ENCODE measurements at places on chromosomes 2 and 18.

DNA sequence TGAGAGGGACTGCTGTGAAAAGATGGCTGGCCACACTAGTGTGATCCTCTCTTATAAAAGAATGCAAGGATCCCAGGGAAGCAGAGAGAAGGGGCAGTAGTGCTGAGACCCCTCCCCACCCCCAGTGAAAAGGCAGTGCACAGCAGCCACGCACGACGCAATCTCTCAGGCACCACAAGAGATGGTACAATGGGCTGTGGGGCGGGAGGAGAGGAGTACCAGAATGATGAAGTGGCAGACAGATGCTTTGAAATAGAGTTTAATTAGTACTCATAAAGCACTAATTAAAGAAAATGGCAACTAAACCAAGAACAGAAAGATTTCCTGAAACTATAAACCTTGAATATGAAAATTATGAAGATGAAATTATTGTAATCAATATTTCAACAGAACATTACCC lies 29.0 kb downstream of the B4GALT6 start:
- no peak overlapping the region for H3K27ac ChIP-seq
- no peak overlapping the region for H3K4me3 ChIP-seq
- peaks cover 1% of the 10 kb centered on the region for H3K36me3 ChIP-seq
- H3K4me1 ChIP-seq, result no peaks in the 10 kb centered on the region

- no peaks in the 10 kb centered on the region for H3K4me1 ChIP-seq
- H3K36me3 ChIP-seq, result no peaks in the 10 kb centered on the region
- H3K27ac ChIP-seq, result no peak overlapping the region
- DNase-seq, result no peak
- H3K27me3 ChIP-seq, result no peaks in the 10 kb centered on the region
- no peak overlapping the region for H3K4me3 ChIP-seq
These were observed 10.7 kb upstream of the GYPC start for GRCh38 chr2:126645211-126645618.

DNA sequence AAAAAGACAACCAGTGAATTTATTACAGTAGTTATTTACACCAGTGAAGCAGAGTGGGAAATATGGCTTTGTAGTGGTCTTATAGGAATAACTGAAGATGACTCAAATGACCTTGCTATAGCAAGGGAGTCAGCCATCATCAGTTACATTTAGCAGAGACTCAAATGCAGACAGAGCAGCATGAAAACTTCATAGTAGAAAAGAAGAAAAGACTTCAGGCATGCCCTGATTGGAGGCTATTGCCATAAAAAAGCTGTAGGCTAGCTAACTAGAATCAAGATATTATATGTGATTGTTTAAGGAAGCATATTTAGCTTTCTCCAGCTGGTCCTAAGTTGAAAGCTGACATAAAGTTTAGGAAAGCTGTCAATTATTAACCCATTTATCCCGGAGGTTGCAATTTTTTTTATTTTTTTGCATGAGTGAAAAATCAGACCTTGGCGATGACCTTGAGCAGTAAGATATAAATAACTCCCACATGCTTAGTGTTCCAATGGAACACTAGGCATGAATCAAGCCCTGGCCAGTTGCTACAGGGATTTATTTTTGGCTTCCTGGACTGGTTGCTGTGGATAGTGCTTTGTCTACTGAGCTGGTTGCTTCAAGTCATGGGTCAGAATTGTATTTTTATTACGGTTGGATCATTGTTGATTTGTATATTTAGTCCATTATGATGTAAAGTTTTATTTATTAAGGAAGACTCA lies 675.6 kb upstream of the VRK2 start:
- H3K4me3 ChIP-seq, result no peak overlapping the region
- H3K4me1 ChIP-seq, result peaks cover 16% of the 10 kb centered on the region
- no peaks in the 10 kb centered on the region for H3K27me3 ChIP-seq
- no peak for DNase-seq
- no peaks in the 10 kb centered on the region for H3K36me3 ChIP-seq

DNA sequence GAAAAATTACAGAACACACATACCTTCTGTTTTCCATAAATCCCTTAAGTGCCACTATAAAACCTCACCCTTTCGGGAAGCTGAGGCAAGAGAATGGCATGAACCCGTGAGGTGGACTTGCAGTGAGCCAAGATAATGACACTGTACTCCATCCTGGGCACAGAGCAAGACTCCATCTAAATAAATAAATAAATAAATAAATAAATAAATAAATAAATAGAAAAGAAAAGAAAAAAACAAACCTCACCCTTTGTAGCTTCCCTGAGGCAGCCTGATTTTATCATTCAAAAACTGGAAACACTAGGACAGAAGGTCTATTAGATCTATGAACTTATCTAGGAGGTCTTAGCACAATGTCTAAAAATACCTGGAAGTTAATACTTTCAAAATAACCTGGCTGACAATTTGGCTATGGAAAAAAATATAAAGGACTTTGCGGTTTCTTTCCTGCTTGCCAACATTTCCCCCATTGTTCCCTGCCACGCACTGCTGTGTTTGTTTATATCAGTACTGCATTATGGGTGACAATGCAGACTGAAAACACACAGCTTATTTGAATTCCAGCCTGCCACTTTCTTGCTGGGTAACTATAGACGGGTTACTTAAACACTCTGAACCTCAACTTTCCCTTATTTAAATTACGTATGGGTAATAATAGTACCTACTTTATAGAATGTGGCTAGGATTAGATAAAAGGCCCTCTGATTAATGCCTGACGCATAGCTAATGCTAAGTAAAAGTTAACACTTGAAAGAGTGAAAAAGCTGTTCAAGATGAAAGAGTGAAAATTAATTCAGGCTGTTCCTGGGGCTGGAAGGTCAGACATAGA lies 313.0 kb downstream of the RDH14 start:
- H3K36me3 ChIP-seq, result no peaks in the 10 kb centered on the region
- no peak for DNase-seq
- H3K27ac ChIP-seq, result no peak overlapping the region
- no peaks in the 10 kb centered on the region for H3K27me3 ChIP-seq
- H3K4me1 ChIP-seq, result no peaks in the 10 kb centered on the region

DNA sequence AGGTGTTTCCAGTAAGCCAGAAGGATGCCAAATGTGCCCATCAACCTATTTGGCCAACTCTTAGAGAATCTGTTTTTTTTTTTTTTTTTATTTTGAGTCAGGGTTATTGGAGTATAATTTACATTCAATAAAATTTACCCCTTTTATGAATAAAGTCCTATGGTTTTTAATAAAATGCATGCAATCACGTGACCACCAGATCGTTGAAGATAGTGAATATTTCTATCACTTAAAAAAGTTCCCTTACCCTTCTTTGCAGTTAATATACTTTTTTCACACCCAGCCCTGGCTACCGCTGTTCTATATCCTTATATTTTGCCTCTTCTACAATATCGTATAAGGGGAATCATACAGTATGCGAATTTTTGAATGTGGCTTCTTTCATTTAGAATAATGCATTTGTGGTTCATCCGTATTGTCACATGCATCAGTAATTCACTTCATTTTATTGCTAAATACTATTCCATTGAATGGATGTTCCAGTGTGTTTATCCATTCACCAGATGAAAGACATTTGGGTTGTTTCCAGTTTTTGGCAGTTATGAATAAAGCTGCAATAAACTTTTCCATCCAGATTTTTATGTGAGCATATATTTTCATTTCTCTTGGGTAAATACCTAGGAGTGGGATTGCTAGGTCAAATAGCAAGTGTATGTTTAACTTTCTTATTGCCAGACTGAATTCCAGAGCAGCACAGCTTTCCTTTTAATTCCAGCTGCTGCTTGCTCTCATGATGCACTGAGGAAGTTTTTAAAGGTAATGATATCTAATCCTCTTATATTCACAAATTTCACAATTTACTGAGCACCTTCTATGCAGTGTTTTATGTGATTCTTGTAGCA lies 156.3 kb upstream of the NT5C1B start:
- no peaks in the 10 kb centered on the region for H3K36me3 ChIP-seq
- DNase-seq, result no peak
- no peak overlapping the region for H3K27ac ChIP-seq

- DNase-seq, result no peak
- no peak overlapping the region for H3K27ac ChIP-seq
- H3K4me1 ChIP-seq, result no peaks in the 10 kb centered on the region
- H3K27me3 ChIP-seq, result no peaks in the 10 kb centered on the region
- H3K36me3 ChIP-seq, result no peaks in the 10 kb centered on the region
- H3K4me3 ChIP-seq, result no peak overlapping the region
These were observed 324.0 kb upstream of the REG3G start for GRCh38 chr2:78701546-78701945.

GRCh38 chr2:25979001-25979400 lies 3.3 kb downstream of the KIF3C start:
- no peaks in the 10 kb centered on the region for H3K27me3 ChIP-seq
- peaks cover 37% of the 10 kb centered on the region for H3K4me1 ChIP-seq
- no peak overlapping the region for H3K4me3 ChIP-seq
- DNase-seq, result no peak
- peaks cover 2% of the 10 kb centered on the region for H3K36me3 ChIP-seq
- H3K27ac ChIP-seq, result peak overlapping the region; percentile 94

- H3K27me3 ChIP-seq, result no peaks in the 10 kb centered on the region
- H3K4me1 ChIP-seq, result no peaks in the 10 kb centered on the region
- DNase-seq, result no peak
- H3K4me3 ChIP-seq, result no peak overlapping the region
These were observed 127.2 kb downstream of the TPO start for GRCh38 chr2:1540481-1540880.

GRCh38 chr18:21853016-21853415 lies 112.4 kb downstream of the MIB1 start:
- H3K4me1 ChIP-seq, result no peaks in the 10 kb centered on the region
- H3K4me3 ChIP-seq, result no peak overlapping the region
- H3K36me3 ChIP-seq, result peaks cover 1% of the 10 kb centered on the region

GRCh38 chr2:3430172-3430571 lies 50.7 kb downstream of the TRAPPC12 start:
- DNase-seq, result no peak
- no peak overlapping the region for H3K4me3 ChIP-seq
- H3K4me1 ChIP-seq, result no peaks in the 10 kb centered on the region

GRCh38 chr18:79935925-79936324 lies 15.5 kb downstream of the SLC66A2 start:
- H3K27ac ChIP-seq, result no peak overlapping the region
- no peak overlapping the region for H3K4me3 ChIP-seq
- H3K36me3 ChIP-seq, result peaks cover 18% of the 10 kb centered on the region
- H3K27me3 ChIP-seq, result no peaks in the 10 kb centered on the region

Measured in keratinocyte (primary cell).